ENCODE measurements at places on chromosomes 11 and 22. TPM values are rescaled to one million over a fixed set of nuclear protein-coding genes. Genes with fewer than 3 reads are reported as not detected.

GRCh38 chr11:60795291-60795690, 10.2 kb downstream of the MS4A10 start:
- DNase-seq: no peak

GRCh38 chr11:75773595-75774353, 5.2 kb downstream of the DGAT2 start:
- DNase-seq: no peak

DNA sequence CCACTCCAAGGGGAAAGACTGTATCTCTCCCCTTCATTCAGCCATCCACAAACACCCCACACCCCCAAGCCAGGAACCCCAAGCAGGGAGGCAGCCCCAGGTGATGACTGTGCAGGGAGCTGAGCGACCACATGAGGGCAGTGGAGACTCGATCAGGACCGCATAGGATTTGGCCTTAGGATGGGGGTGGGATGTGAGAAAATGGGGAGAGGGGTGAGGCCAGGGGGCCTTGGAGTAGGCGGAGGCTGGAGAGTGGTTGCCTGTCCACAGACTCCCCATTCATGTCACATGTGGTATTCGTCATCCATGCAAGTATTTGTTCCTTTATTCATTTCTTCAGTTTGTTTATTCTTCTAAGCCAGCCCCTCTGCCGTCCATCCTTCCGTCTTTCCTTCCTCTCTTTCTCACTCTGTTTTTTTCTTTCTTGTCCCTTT, 2.7 kb upstream of the RHOD start:
- DNase-seq: no peak

DNA sequence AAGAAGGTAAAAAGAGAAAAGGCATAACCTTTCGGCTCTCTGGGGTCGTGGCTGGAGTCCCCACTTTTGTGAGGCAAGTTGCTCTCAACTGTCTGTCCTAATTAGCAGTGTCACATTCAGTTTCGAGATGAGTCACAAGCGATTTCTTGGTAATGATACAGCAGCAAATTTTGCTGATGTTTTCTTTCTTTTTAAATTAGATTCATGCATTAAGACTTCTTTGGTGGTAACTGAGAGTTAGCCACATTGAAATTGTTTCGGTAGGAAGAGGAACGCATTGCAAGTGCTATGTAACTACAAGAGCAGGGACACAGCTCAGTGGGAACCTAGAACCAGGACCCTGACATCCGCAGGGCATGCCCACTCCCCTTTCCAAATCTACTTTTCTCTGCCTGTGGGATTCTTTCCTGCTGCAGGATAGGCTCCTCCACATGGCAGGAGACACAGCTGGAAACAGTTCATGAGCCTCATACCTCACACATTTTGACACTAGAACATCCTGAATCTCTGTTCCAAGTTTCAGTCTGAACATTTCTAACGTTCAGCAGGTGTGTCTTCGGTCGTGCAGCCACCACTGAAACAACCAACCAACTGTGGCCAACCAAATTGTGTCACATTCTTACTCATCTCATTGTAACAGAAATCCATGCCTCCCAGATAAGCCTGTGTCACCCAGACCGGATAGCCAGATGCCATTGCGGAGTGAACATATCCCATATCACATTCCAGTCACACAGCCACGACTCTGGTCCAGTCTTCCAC, 987.6 kb downstream of the NTM start:
- no peak for DNase-seq

Gene FGF19
- 1.7 TPM for polyA plus RNA-seq
